CD4-positive, CD25-positive, alpha-beta regulatory T cell (primary cell): ENCODE measurements at places on chromosomes 6 and 20. TPM values are rescaled to one million over a fixed set of nuclear protein-coding genes. Genes with fewer than 3 reads are reported as not detected.

GRCh38 chr20:62993856-62994494 lies 12.8 kb downstream of the BHLHE23 start:
- no peak overlapping the region for H3K4me3 ChIP-seq
- H3K27ac ChIP-seq, result no peak overlapping the region
- no peak for DNase-seq
- peaks cover 7% of the 10 kb centered on the region for H3K4me1 ChIP-seq
- no peaks in the 10 kb centered on the region for H3K36me3 ChIP-seq

DNA sequence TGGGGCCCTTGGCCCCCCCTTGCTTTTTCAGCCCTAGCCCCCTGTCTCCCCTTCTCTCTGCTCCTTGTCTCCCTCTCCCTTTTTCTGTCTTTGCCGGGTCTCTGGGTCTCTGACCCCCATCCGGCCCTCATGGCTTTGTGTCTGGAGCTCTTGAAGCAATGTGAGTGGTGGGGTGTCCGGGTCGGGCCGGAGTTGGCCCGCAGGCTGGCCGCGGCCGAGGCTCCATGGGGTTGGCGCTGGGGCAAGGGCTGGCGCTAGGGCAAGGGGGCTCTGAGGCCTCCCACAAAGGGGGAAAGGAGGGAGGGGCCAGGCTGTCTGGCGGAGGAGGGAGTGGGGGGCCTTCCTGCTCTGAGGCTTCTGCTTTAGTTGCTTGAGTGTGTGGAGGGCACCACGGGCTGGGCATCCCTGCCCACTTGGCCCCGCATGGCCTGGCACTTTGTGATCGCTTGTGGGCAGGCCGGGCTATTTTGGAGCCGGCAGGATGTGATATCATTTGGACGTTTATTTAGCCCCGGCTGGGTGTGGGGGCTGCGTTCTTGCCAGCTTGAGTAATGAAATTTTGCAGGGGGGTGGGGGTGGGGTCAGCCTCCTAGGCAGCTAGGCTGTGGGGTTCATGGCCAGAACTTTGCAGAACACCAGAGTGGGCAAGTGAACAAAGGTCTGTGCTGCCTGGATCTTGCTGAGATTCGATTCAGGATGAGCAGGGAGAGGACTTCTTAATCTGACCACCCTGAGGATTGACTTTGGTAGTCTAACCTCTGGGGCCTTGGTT lies 78.7 kb upstream of the MYL9 start:
- H3K4me3 ChIP-seq, result peak overlapping the region; percentile 80
- H3K27ac ChIP-seq, result peak overlapping the region; percentile 91
- H3K27me3 ChIP-seq, result no peaks in the 10 kb centered on the region
- no peak for DNase-seq
- H3K4me1 ChIP-seq, result peaks cover 64% of the 10 kb centered on the region

- H3K27me3 ChIP-seq, result no peaks in the 10 kb centered on the region
- H3K36me3 ChIP-seq, result no peaks in the 10 kb centered on the region
- H3K4me1 ChIP-seq, result peaks cover 8% of the 10 kb centered on the region
Measured at GRCh38 chr20:53943522-53944291, 126.7 kb downstream of the BCAS1 start.

DNA sequence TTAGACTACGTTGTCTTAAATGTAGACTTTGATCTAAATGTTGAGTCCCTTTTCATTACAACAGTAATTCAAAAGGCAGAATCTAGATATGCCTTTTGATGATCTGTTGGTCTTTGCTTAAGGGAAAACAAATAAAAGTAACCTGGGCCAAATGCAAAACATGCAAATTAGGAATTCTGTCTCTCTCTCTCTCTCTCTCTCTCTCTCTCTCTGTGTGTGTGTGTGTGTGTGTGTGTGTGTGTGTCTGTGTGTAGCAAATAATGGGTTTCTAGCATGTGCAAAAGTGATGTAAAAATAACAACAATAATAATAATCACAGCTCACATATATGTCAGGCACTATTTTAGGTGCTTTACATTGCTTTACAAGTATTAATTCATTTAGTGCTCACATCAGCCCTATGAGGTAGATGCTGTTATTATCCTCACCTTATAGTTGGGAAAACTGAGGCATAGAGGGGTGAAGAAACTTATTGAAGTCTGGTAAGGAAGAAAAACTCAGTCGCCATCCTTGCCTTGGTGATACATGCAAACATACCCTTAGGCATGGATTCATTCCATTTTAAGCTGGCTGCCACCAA lies 160.3 kb upstream of the ZNF217 start:
- peaks cover 38% of the 10 kb centered on the region for H3K4me1 ChIP-seq
- H3K4me3 ChIP-seq, result no peak overlapping the region
- no peaks in the 10 kb centered on the region for H3K27me3 ChIP-seq
- peak overlapping the region; percentile 47 for H3K27ac ChIP-seq
- no peak for DNase-seq
- no peaks in the 10 kb centered on the region for H3K36me3 ChIP-seq

- no peaks in the 10 kb centered on the region for H3K36me3 ChIP-seq
- no peak for DNase-seq
- no peak overlapping the region for H3K4me3 ChIP-seq
- H3K27ac ChIP-seq, result no peak overlapping the region
- H3K27me3 ChIP-seq, result no peaks in the 10 kb centered on the region
Measured at GRCh38 chr20:23293689-23294088, 56.9 kb upstream of the NXT1 start.

DNA sequence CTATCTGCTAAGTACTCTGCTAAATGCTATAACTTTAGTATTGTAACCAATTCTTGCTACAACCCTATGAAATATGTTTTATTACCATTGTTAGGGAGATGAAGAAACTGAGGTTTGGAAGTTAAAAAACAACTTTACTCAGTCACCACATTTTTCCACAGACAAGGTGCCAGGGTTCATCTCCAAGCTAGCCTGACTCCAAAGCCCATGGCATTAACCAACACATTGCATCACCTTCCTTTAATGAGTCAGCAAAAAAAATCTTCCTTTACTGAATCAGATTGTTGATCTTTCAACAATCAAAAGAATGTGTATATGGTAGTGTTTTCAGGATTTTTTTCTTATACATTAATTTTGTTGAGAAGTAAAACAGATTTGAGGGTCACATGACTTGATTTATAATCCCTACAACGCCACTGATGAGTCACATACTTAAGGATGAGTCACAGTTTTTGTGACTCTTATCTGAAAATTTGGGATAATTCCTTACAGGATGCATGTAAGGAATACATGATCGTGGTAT lies 41.5 kb downstream of the MAN1A1 start:
- no peak for DNase-seq
- H3K4me3 ChIP-seq, result no peak overlapping the region
- peaks cover 9% of the 10 kb centered on the region for H3K36me3 ChIP-seq
- H3K4me1 ChIP-seq, result peaks cover 6% of the 10 kb centered on the region
- H3K27me3 ChIP-seq, result no peaks in the 10 kb centered on the region

GRCh38 chr20:58776109-58776508 lies 74.6 kb downstream of the GNAS-AS1 start:
- H3K4me3 ChIP-seq, result no peak overlapping the region
- no peak for DNase-seq
- H3K27me3 ChIP-seq, result peaks cover 5% of the 10 kb centered on the region

GRCh38 chr6:128676456-128676855 lies 156.1 kb upstream of the PTPRK start:
- no peaks in the 10 kb centered on the region for H3K36me3 ChIP-seq
- no peak overlapping the region for H3K27ac ChIP-seq
- no peak overlapping the region for H3K4me3 ChIP-seq
- no peaks in the 10 kb centered on the region for H3K4me1 ChIP-seq
- no peaks in the 10 kb centered on the region for H3K27me3 ChIP-seq

- H3K4me1 ChIP-seq, result no peaks in the 10 kb centered on the region
- DNase-seq, result no peak
- no peak overlapping the region for H3K4me3 ChIP-seq
- no peaks in the 10 kb centered on the region for H3K36me3 ChIP-seq
- peaks cover 7% of the 10 kb centered on the region for H3K27me3 ChIP-seq
Measured at GRCh38 chr6:40953486-40953885, 85.5 kb downstream of the UNC5CL start.

DNA sequence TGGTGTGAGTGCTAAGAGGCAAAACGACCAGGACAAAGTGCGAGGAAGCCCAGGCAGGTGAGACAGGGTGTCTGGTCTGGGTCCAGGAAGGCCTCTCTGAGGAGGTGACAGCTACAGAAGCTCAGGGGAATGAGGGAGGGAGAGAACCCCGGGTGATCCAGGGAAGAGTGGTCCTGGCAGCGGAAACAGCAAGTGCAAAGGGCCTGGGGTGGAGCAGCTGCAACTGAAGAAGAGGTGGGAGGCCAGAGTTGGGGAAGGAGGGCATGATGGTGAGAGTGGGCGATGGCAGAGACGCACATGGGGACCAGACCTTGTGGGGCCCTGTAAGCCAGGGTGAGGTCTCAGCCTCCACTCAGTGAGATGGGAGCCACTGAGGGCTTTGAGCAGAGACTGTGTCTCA lies 45.8 kb downstream of the DLGAP4 start:
- no peak overlapping the region for H3K4me3 ChIP-seq
- no peaks in the 10 kb centered on the region for H3K27me3 ChIP-seq
- DNase-seq, result no peak
- H3K36me3 ChIP-seq, result no peaks in the 10 kb centered on the region

- no peak for DNase-seq
- no peak overlapping the region for H3K4me3 ChIP-seq
- peaks cover 3% of the 10 kb centered on the region for H3K27me3 ChIP-seq
- no peaks in the 10 kb centered on the region for H3K36me3 ChIP-seq
- H3K4me1 ChIP-seq, result no peaks in the 10 kb centered on the region
Measured at GRCh38 chr20:51705400-51705799, 62.8 kb downstream of the ATP9A start.

GRCh38 chr20:3930265-3931206 lies 41.3 kb downstream of the PANK2 start:
- H3K36me3 ChIP-seq, result no peaks in the 10 kb centered on the region
- H3K4me1 ChIP-seq, result peaks cover 12% of the 10 kb centered on the region
- no peak overlapping the region for H3K27ac ChIP-seq
- no peak for DNase-seq
- no peak overlapping the region for H3K4me3 ChIP-seq

GRCh38 chr6:35647400-35647799 lies 41.3 kb downstream of the FKBP5 start:
- H3K4me3 ChIP-seq, result no peak overlapping the region
- H3K4me1 ChIP-seq, result peaks cover 3% of the 10 kb centered on the region
- H3K27me3 ChIP-seq, result no peaks in the 10 kb centered on the region
- no peak for DNase-seq
- H3K36me3 ChIP-seq, result peaks cover 8% of the 10 kb centered on the region
- no peak overlapping the region for H3K27ac ChIP-seq

DNA sequence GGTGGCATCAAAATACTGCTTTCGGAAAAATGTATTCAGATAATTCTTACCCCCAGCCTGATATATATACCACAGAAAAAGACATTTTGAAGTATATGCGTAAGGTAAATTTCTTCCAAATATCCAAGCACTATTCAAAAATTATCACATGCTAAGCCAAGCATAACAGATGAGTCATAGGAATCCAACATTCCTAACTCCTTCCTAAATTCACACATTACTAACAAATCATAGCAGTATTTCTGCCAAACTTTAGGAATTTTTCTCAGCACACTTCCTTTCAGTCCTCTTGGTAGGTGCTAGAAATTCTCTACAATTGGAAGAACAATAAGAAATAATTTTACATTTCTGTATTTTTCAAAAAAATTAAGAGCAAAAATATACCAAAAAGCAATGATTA lies 417.5 kb downstream of the EYS start:
- no peak overlapping the region for H3K27ac ChIP-seq
- H3K36me3 ChIP-seq, result no peaks in the 10 kb centered on the region
- H3K27me3 ChIP-seq, result no peaks in the 10 kb centered on the region
- H3K4me3 ChIP-seq, result no peak overlapping the region
- no peak for DNase-seq

GRCh38 chr6:52994839-52995088 lies 320 bp downstream of the GSTA4 start:
- H3K4me1 ChIP-seq, result peaks cover 19% of the 10 kb centered on the region
- no peaks in the 10 kb centered on the region for H3K36me3 ChIP-seq
- H3K4me3 ChIP-seq, result peak overlapping the region; percentile 98
- DNase-seq, result no peak
- H3K27me3 ChIP-seq, result no peaks in the 10 kb centered on the region

- no peaks in the 10 kb centered on the region for H3K36me3 ChIP-seq
- peaks cover 2% of the 10 kb centered on the region for H3K27me3 ChIP-seq
- H3K4me3 ChIP-seq, result no peak overlapping the region
Measured at GRCh38 chr6:25946631-25947030, 16.0 kb upstream of the TRIM38 start.

DNA sequence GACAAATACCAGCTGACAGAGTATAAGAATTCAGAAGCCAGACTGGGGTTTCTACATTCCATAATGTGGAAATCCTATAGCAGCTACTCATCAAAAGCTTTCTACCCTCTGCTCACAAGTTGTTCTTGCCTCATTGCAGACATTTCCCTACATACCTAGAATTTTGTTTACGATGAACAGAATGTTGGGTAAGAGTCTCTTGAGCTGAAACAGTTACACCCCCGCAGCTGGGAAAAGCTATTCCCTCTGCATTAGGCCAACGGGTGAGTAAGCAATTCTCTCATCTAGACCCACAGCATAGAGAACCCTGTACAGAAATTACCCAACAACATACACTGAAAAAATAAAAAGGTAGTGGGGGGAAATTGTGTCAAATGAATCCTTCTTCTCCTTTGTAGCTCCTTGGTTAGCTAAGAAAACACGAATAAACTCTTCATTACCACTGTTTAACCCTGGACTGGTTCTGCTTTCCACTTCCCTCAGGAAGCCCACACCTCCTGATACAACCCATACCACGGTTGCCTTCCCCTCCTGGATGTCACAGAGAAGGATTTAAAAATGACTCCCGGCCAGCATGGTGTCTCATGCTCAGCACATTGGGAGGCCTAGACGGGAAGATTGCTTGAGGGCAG lies 215.0 kb upstream of the SHLD1 start:
- H3K4me3 ChIP-seq, result no peak overlapping the region
- no peak for DNase-seq
- no peaks in the 10 kb centered on the region for H3K36me3 ChIP-seq
- no peaks in the 10 kb centered on the region for H3K4me1 ChIP-seq

- H3K27ac ChIP-seq, result no peak overlapping the region
- no peak overlapping the region for H3K4me3 ChIP-seq
- no peaks in the 10 kb centered on the region for H3K27me3 ChIP-seq
- no peak for DNase-seq
Measured at GRCh38 chr20:32908334-32909292, 49.9 kb downstream of the EFCAB8 start.

- no peaks in the 10 kb centered on the region for H3K27me3 ChIP-seq
- peak; percentile 37 for DNase-seq
- peaks cover 12% of the 10 kb centered on the region for H3K36me3 ChIP-seq
- peaks cover 4% of the 10 kb centered on the region for H3K4me1 ChIP-seq
Measured at GRCh38 chr20:35463455-35464300, 8.3 kb downstream of the CEP250 start.

Gene NRM
- total RNA-seq, result 9.0 TPM

Gene SIRPA
- not detected for total RNA-seq

Gene CRISP2
- not detected for total RNA-seq

Gene SLC17A2
- not detected for total RNA-seq

Gene PDYN
- not detected for total RNA-seq

Gene TNF
- total RNA-seq, result 21.8 TPM

Gene TCP11
- not detected for total RNA-seq

Gene OGFRL1
- 8.8 TPM for total RNA-seq
